ENCODE measurements at places on chromosomes 5 and 9.

DNA sequence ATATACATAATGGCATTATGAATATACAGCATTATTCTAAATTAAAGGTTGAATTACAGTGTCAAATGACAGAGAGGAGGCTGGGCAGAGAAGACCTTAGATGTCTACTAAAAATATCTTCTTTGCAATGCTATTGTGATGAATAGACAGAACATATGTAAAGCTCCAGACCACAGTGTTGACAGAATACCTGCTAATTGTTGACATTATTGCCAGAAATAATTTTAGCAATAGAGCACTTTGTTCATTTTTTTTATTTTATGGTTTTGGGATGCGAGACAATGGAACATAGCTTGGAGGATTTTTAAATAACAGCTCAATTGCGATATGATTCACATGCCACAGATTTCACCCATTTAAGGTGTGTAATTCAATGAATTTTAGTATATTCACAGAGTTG is 508.8 kb downstream of the PSAT1 start:
- DNase-seq: no peak

DNA sequence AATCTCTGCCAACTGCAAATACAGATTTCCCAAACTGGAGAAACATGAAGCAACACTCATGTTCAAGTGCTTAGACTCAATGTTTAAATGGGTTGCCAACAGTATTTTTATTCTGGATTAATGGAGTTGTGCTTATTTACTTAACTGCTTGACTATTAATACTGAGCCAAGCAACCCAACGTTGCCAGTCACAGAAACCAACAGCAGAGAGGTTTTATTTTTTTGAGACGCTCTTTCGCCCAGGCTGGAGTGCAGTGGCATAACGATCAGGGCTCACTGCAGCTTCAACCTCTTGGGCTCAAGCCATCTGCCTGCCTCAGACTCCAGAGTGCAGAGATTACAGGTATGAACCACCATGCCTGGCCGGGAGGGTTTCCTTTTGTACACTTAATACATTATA is 8.5 kb upstream of the TMEM268 start:
- no peak for DNase-seq

DNA sequence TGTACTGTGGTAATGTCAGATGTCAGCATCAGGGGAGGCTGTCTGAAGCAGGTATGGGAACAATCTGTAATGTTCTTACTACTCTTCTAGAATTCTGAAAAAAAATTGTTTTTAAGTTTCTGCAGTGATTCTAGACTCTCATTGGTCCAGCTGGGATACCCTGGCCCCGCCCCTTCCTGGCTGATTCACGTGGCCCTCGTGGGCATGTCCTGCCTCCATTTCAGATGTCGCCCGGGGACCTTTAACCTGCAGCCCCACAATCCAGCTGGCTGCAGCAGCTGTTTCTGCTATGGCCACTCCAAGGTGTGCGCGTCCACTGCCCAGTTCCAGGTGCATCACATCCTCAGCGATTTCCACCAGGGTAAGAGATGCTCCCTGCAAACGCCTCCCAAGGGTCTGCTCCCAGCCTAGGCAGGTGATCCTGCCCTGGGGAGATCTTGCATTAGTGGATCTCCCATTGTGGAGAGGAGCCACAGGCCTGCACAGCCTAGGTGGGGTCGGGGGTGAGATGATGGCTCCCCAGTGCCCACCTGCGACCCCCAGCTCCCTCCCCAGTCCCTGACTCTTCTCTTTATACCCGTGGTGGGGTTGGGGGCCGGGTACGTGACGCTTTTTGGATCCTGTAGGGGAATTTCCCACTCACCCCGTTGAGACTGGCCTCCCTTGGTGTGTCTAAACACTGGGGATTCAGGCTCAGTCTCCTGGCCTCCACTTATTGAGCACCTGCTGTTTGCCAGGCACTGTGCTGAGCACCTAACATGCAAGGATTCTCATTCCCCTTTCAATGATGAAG is 36.5 kb downstream of the LAMC3 start:
- DNase-seq: no peak

GRCh38 chr5:138927979-138928378 is 52.8 kb upstream of the LRRTM2 start:
- no peak for DNase-seq

DNA sequence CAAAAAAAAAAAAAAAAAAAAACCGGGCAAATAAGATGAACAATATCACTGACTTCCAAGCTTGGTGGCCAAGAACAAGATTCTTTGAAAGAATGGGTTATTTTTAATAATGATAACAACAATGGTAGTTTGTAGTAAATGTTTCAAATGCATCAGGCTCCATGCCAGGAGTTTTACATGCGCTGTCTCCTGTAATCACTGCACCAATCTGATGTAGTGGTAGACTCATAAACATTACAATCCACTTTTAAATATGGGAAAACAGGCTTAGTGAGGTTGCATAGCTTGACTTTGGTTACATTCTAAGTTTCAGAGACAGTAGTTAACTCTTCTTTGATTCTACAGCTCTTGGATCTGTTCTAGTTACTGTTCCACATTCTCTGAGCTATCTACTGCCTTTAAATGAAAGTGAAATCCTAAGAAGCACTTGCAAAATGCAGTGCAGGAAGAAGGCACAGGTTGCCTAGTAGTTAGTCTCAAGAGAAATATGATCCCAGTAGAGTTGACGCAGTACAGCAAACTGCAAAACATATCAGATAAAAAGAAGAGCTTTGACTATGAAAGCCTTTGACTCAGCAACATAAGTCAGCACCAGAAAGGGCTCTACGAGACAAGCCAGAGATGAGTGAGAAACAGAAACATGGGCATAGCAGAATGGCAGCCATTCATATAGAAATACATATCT is 62.1 kb downstream of the PDE4D start:
- DNase-seq: no peak

- no peak for DNase-seq
These were observed 21.9 kb downstream of the F2R start for GRCh38 chr5:76737846-76738245.

DNA sequence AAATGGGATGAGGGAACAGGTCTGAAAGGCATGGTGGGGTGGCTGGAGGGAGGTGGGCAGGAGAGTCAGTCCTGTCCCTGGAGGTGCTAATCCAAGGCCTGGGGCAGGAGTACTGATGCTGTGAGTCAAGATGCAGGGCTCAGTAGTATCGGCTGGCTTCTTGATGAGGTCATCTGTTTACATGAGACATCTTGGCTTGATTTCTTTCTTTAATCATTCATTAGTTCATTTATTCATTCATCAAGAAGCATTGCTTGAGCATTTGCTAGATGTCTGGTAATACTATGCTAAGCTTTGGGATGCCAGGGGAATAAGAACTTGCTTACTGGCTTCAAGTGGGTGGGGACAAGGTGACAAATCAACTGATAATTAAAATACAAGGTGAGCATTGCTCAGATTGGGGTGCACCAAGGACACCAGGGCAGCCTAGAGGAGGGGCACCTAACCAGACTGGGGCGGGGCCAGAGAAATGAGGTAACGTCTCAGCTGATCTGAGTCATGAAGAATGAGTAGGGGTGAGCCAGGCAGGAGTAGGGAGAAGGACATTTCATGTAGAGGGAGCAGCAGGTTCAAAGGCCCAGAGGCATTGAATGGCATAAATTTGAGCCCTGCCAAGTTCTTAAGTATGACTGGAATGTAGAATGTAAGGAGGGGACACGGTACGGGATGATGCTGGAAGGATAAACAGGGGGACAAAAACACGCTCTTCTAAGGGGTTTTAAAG is 88.8 kb downstream of the EGFLAM start:
- DNase-seq: no peak
